ENCODE measurements at places on chromosomes 16 and 17. TPM values are rescaled to one million over a fixed set of nuclear protein-coding genes. Genes with fewer than 3 reads are reported as not detected.

DNA sequence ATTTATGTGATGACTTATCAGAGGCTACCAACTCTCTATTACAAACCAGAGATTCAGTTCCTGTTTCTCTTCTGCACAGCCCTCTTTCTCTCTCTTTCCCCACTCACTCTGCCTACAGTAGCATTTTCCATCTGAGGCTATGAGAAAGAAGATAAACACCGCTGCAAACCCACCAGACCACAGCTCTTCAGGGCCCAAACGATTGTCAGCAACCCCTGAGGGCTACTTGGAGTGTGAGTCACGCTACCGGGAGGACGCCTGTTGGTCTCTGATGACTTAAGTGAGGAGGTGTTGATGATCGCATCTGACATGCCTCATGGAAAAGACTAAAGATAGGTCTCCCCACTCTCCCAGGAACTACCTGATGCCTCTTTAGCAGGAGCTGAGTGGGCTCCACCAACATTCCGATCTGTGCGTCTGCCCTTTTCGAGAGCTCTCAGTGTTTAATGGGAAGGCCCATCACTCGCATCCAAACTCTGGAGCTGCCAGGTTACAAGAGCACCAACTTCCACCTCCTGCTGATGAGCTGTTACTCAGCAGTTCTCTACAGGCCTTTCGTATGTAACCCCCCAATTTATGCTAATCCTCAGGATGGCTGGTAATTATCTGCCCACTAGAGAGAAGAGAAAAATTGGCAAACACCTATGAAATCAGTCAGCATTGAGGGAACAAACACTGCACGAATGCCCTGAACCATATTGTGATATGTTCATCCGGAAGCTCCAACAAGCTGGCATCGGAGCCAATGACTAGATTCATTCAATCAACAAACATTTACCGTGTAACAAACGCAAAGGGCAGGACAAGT, 9.2 kb downstream of the GRIN2A start:
- H3K4me1 ChIP-seq, result no peaks in the 10 kb centered on the region
- no peaks in the 10 kb centered on the region for H3K36me3 ChIP-seq
- H3K27ac ChIP-seq, result no peak overlapping the region
- DNase-seq, result no peak
- no peak overlapping the region for H3K4me3 ChIP-seq

GRCh38 chr16:66166490-66166889, 200.0 kb upstream of the CDH5 start:
- H3K27ac ChIP-seq, result no peak overlapping the region
- DNase-seq, result no peak
- no peaks in the 10 kb centered on the region for H3K27me3 ChIP-seq
- no peaks in the 10 kb centered on the region for H3K36me3 ChIP-seq
- H3K4me3 ChIP-seq, result no peak overlapping the region
- no peaks in the 10 kb centered on the region for H3K4me1 ChIP-seq

DNA sequence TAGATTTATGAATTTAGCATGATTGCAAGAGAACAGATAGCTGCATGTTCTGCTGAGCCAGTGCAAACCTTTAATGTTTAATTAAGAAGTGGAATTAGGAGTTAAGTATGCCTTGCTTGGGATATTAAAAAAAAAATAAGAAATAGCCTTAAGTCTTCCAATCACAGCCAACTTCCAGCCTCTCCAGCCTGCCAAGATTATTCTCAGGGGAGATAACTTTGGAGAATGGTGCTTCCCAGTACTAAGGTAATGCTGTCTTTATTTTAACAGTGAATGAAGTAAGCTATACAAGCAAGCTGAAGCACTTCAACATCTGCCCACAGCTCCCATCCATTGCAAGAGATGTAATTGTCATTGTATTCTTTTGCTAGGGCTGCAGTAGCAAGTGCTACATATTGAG, 389.5 kb upstream of the ASIC2 start:
- no peak overlapping the region for H3K27ac ChIP-seq
- no peak overlapping the region for H3K4me3 ChIP-seq
- DNase-seq, result no peak
- no peaks in the 10 kb centered on the region for H3K36me3 ChIP-seq
- peaks cover 9% of the 10 kb centered on the region for H3K27me3 ChIP-seq
- H3K4me1 ChIP-seq, result no peaks in the 10 kb centered on the region

- no peak overlapping the region for H3K4me3 ChIP-seq
- no peaks in the 10 kb centered on the region for H3K4me1 ChIP-seq
- no peaks in the 10 kb centered on the region for H3K27me3 ChIP-seq
- no peaks in the 10 kb centered on the region for H3K36me3 ChIP-seq
Observed at GRCh38 chr16:79887541-79888540, 287.3 kb upstream of the MAF start.

DNA sequence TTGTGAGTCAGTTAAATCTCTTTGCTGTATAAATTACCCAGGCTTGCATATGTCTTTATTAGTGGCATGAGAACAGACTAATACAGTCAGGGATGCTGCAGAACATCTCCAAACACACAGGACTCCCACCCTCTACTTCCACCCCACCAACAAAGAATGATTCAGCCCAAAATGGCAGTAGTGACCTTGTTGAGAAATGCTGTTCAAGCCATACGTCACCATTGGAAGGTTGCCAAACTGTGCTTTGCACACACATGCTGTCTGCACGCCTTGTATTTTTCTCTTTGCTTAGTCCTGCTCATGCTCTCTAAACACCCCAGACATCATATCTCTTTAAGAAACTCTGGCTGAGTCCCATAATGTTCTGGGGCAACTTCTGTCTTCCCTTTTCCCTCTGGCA, 589.6 kb downstream of the WWOX start:
- no peak for DNase-seq
- no peak overlapping the region for H3K27ac ChIP-seq
- no peaks in the 10 kb centered on the region for H3K27me3 ChIP-seq
- no peak overlapping the region for H3K4me3 ChIP-seq
- H3K4me1 ChIP-seq, result no peaks in the 10 kb centered on the region

Gene KRTAP4-9
- total RNA-seq, result not detected

Gene KRTAP4-5
- not detected for total RNA-seq

- H3K36me3 ChIP-seq, result peaks cover 16% of the 10 kb centered on the region
- DNase-seq, result no peak
- peaks cover 40% of the 10 kb centered on the region for H3K4me1 ChIP-seq
- no peaks in the 10 kb centered on the region for H3K27me3 ChIP-seq
Observed at GRCh38 chr17:75400326-75400939, 5.0 kb downstream of the GRB2 start.

Gene SPNS2
- total RNA-seq, result 6.9 TPM

- H3K36me3 ChIP-seq, result peaks cover 11% of the 10 kb centered on the region
- H3K27me3 ChIP-seq, result no peaks in the 10 kb centered on the region
- H3K4me3 ChIP-seq, result peak overlapping the region; percentile 90
- H3K27ac ChIP-seq, result no peak overlapping the region
Observed at GRCh38 chr17:82316651-82317393, 586 bp downstream of the CD7 start.

Gene DPEP1
- not detected for total RNA-seq

GRCh38 chr17:72928454-72929136, 163.9 kb downstream of the SLC39A11 start:
- H3K27ac ChIP-seq, result peak overlapping the region; percentile 28
- H3K27me3 ChIP-seq, result no peaks in the 10 kb centered on the region
- H3K4me1 ChIP-seq, result peaks cover 14% of the 10 kb centered on the region
- H3K4me3 ChIP-seq, result no peak overlapping the region
- no peak for DNase-seq

- H3K4me3 ChIP-seq, result no peak overlapping the region
- no peaks in the 10 kb centered on the region for H3K36me3 ChIP-seq
- no peak for DNase-seq
- no peaks in the 10 kb centered on the region for H3K4me1 ChIP-seq
- no peaks in the 10 kb centered on the region for H3K27me3 ChIP-seq
Observed at GRCh38 chr16:78925083-78925767, 675.3 kb downstream of the MAF start.

DNA sequence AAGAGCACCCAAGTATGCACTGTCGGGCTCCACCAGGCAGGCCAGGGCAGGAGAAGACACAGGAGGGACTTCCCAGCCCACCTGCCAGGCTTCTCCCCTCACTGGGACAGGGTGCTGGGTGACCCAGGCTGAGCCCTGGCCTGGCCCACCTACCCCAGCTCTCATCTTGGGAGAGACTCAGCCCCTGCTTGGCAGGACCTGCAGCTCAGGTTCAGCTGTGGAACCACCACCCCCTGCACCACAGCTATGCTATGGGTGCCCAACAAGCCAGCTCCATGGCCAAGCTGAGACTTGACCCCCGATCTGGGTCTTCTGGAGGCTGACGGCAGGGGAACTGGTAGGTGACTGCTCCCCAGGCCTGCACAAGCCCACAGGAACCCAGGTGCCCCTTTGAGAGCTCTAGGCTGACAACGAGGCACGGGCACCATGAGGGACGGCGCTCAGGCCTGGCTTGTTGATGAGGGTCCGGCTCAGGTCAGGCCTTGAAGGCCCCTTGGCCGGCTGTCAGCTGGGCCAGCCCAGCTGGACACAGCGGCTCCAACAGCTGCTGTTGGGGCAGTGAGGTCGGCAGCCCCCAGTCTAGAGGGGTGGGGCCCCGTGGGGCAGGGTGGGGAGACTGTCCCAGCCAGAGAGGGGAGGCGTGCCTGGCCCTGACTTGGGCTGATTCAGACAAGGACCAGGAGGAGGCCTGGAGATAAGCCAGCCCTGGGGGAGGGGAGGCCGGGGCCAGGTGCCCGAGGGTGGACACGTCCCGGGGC, 4.6 kb downstream of the RPUSD1 start:
- peaks cover 3% of the 10 kb centered on the region for H3K4me1 ChIP-seq
- no peak for DNase-seq
- H3K36me3 ChIP-seq, result no peaks in the 10 kb centered on the region
- H3K27ac ChIP-seq, result no peak overlapping the region
- H3K4me3 ChIP-seq, result no peak overlapping the region

GRCh38 chr16:87854907-87855683, 14.2 kb downstream of the SLC7A5 start:
- peak overlapping the region; percentile 76 for H3K4me3 ChIP-seq
- DNase-seq, result no peak
- H3K4me1 ChIP-seq, result peaks cover 30% of the 10 kb centered on the region
- H3K27ac ChIP-seq, result peak overlapping the region; percentile 96

- H3K36me3 ChIP-seq, result no peaks in the 10 kb centered on the region
- peak overlapping the region; percentile 73 for H3K4me3 ChIP-seq
- H3K27ac ChIP-seq, result no peak overlapping the region
- peaks cover 8% of the 10 kb centered on the region for H3K4me1 ChIP-seq
- H3K27me3 ChIP-seq, result peaks cover 54% of the 10 kb centered on the region
Observed at GRCh38 chr17:43907998-43908721, 824 bp upstream of the MPP2 start.

DNA sequence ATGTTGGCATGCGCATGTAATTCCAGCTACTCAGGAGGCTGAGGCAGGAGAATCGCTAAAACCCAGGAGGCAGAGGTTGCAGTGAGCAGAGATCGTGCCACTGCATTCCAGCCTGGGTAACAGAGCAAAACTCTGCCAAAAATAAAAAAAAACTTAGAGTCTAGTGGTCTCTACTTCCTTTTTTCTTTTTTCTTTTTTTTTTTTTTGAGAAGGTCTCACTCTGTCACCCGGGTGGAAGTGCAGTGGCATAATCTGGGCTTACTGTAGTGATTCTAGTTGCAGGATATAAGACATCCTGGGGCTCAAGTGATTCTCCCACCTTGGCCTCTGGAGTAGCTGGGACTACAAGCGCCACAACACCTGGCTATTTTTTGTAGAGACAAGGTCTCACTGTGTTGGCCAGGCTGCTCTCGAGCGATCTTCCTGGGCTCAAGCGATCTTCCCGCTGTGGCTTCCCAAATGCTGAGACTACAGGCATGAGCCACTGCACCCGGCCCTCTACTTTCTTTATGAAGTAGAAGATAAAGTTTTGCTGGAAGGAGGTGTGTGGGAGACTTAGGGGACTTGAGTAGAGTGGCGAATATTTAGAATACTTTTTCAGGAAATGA, 47.9 kb upstream of the TAOK1 start:
- H3K36me3 ChIP-seq, result no peaks in the 10 kb centered on the region
- no peak overlapping the region for H3K4me3 ChIP-seq
- H3K27ac ChIP-seq, result no peak overlapping the region
- H3K27me3 ChIP-seq, result peaks cover 12% of the 10 kb centered on the region
- peaks cover 2% of the 10 kb centered on the region for H3K4me1 ChIP-seq

DNA sequence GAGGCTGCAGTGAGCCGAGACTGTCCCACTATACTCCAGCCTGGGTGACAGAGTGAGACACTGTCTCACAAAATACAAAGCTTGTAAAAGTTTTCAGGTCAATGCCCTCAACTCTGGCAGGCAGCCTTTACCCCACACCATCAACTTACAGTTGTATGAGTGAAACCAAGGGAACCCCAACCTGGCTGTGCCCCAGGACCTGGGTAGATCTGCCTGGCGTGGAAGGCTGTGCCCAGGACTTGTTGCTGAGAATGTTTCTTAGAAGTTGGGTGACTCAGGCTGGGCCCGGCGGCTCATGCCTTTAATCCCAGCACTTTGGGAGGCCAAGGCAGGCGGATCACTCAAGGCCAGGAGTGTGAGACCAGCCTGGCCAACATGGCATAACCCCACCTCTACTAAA, 7.8 kb downstream of the CES3 start:
- peaks cover 5% of the 10 kb centered on the region for H3K27me3 ChIP-seq
- no peak for DNase-seq
- no peak overlapping the region for H3K27ac ChIP-seq
- no peak overlapping the region for H3K4me3 ChIP-seq

Data from activated naive CD8-positive, alpha-beta T cell treated with anti-CD3 and anti-CD28 coated beads, Interleukin-2, amount 10 ng/mL, durations not matched to agents 7 days and 5 days (primary cell).